Stimulated activated CD4-positive, alpha-beta T cell treated with anti-CD3 and anti-CD28 coated beads, Interleukin-1b, Interleukin-23, amount 100 ng/mL, for 4 hours (primary cell): ENCODE measurements at places on chromosomes 4 and X.
A peak's percentile ranks its signal among the peaks of the same experiment; 100 is the strongest.

DNA sequence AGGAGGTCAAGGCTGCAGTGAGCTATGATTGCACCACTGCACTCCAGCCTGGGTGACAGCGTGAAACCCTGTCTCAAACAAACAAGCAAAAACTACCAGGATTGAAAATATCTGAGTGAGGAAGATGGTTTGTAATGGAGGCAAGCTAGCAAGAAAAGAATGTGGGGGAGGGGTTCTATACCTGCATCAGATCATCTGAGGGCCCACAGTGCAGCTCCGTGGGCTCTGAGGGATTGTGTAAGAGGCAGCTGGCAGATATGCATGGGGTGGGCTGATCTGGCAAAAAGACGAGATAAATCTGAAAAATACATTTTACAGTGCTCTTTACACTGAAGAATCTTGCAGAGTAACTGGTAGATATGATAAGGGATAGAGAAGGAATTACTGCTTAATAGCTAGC lies 28.9 kb upstream of the CHRNA9 start:
- no peak for DNase-seq

GRCh38 chr4:20078644-20079043 lies 173.1 kb upstream of the SLIT2 start:
- DNase-seq, result no peak

GRCh38 chr4:134636338-134637051 lies 434.9 kb upstream of the PABPC4L start:
- no peak for DNase-seq

DNA sequence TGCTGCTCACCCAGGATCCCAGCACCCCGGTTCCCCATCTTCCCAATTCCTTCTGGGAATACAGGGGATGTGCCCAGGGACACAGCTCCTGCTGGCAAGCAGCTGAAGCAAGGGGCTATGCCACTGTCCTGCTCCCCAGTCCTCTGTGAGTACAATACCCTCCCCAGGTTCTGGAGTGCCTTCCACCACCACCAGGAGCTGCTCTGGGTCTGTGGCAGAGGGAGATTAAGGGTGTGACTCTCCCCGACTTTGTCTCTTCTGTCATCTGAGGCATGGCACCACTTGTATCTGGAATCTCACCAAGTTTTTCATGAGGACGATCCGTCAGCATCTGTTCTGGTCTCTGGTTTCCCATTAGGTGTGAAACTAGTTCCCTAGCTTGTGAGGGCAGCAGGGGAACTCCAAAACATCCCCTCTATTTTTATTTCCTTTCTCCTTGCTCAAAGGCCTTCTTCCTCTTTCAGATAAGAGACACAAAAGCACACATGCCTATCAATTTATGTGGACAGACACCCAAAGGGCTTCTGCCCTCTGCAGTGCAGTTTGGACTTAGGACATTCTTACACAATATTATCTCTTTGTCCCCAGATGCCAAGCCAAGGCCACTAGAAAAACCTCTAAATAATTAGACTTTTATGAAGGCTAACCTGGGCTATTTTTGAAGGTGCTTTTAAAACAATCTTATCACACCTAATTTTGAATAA lies 26.8 kb downstream of the MGST2 start:
- no peak for DNase-seq

GRCh38 chr4:139840773-139841172 lies 175.2 kb downstream of the MGST2 start:
- DNase-seq, result no peak

DNA sequence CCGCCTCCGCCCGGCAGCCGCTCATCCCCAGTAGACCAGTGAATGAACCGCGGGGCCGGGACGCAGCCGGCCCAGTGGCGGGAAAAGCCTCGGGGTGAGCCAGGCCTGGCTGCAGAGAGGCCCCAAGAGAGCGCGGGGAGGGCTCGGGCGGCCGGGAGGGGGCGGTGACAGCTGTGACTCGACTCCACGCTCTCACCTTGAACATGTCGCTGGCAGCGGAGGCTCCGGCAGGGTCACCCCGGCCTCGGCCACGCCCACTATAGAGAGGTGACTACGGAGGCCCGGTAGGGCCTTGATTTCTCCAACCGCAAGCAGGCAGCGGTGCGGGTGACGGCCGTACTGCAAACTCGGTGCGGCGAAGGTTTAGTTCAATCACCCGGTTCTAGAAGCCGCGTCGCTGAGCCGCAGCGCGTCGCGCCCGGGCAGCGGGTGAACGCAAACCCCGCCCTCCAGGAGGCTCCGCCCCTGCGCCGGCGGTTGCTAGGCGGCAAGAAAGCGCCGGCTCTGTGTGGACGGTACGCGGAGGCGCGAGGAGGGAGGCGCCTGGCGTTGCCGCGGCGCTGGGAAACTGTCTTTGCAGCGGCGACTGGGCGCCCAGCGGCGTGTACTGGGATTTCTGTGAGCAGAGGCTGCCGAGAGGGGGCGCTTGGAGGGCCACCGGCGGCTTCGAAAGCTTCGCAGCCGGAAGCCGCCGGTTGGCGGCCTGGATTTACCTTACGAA lies at the start of the genes APOO and CXorf58:
APOO (minus strand) TSS at position 441 of the 721 bp plus-strand sequence; CDS start at position 205, 236 bp downstream.
CXorf58 (plus strand) TSS at position 509 of the 721 bp plus-strand sequence. CDS start 2,297 bp downstream, outside the sequence.
- DNase-seq, result peak; percentile 80

GRCh38 chrX:38214551-38215531 lies 5.8 kb downstream of the SRPX start:
- no peak for DNase-seq

- DNase-seq, result no peak
Measured at GRCh38 chr4:101784957-101785356, 5.6 kb upstream of the BANK1 start.

DNA sequence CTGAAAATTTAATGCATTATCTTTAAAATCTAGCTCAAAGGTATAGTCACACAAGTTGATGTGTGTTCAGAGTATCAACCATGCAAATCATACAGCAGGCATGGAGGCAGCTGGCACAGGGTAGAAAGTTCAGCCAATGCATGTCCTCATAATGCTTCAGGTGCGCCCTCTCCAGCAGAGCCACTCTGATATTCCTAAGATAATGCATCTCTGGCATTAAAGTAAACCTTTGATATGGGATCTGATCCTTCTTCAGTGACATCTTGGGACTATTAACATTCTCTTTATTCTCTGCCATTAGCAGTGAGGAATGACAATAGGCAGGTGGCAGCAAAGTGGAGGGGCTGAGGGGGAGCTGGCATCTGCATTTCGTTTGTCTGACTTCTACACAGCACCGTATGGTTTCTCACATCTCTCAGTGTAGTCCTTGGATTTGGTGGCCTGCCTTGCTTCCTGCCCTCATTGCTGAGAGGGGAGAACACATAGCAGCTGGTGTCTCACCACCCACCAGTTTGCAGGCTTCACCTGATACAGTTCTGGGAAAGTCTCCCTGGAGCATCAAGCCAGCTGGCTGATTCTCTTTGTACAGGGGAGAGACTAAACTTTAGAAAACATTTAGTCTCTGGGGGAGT lies 168.7 kb upstream of the TBC1D9 start:
- no peak for DNase-seq

DNA sequence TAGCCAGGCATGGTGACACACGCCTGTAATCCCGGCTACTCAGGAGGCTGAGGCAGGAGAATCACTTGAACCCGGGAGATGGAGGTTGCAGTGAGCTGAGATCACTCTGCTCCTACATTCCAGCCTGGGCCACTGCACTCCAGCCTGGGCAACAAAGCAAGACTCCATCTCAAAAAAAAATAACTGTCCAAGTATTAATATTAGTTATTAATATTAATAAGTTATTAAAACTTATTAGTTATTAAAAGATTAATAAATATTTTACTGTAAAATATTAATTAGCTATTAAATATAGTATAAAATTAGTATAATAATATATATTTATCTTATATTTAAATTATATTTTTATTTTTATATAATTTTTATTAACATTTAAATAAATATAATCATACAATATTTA lies 19.5 kb upstream of the NDST3 start:
- no peak for DNase-seq

DNA sequence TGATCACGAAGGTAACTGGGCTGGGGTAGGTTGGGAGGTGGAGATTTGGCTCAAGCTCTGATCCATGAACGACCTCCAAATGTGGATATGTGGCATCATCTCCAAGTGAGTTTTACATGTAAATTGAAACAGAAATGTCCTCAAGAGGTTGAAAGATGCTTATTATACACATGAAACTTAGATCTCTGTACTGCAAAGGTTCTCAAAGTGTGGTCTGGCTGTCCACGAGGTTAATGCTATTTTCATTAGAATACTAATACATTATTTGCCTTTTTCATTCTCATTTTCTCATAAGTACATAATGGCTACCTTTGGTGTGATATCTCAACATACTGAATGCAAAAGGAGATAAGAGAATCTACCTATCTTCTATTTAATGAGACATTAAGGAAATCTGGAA lies 198.2 kb downstream of the RASL11B start:
- no peak for DNase-seq

- no peak for DNase-seq
Measured at GRCh38 chr4:186699298-186699697, 24.4 kb downstream of the FAT1 start.

- DNase-seq, result no peak
Measured at GRCh38 chrX:135421932-135422809, at the start of gene SMIM10L2A. TSS of gene SMIM10L2A (plus strand) at chrX:135421944. CDS start at chrX:135422132, 188 bp downstream.
